ENCODE measurements at places on chromosomes 4 and X.
A peak's percentile ranks its signal among the peaks of the same experiment; 100 is the strongest.

GRCh38 chr4:184165291-184165690 is 52.4 kb downstream of the ENPP6 start:
- H3K4me3 ChIP-seq: no peak overlapping the region
- no peak overlapping the region for H3K27ac ChIP-seq
- peaks cover 57% of the 10 kb centered on the region for H3K27me3 ChIP-seq
- no peak for DNase-seq

DNA sequence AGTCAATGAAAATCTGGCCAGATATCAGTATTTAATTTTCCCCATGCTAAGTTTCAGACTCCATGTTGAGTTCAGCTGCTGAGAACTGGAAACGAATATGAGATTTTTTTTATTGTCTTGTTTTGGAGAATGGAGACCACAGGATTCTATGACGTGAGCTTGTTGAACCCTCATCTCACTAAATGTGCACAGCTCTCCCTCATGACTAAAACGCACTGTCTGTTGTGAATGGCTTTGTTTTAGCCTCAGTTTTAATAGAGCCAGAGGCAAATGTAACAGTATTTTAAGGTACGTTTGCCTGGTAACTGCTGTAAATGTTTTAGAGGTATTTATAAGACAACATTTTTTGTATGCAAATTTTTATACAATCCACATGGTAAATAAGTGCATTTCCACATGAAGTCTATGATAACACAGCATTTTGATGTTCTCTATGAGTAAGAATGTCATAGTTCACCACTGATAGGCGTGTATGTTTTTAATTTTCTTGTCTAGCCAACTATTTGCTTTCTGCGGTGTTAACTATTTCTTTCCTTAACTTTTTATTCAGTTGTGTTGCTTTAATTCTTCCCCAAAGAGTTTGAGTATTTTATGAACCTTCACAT is 1159.3 kb upstream of the TENM3 start:
- H3K27me3 ChIP-seq: no peaks in the 10 kb centered on the region
- H3K4me1 ChIP-seq: no peaks in the 10 kb centered on the region
- H3K36me3 ChIP-seq: no peaks in the 10 kb centered on the region
- no peak overlapping the region for H3K4me3 ChIP-seq
- H3K27ac ChIP-seq: no peak overlapping the region
- no peak for DNase-seq

DNA sequence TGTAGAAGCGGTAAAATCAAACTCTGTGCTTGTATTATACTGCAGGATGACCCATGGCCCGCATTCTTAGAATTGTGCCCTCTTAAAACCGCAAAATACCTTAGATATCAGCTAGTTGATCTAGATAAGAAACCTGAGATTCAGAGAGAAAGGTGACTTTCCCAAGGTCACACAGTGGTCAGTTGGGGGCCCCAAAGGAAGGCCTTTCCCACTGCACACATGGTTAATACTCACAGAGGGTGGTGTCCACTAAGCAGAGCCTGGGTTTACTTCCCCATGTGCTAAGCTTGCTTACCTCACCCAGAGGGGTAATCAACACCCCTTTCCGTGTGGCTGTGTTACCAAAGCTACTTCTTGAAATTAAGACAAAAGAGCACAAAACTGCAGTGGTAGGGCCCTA is 66.3 kb downstream of the RBM47 start:
- DNase-seq: no peak
- peaks cover 21% of the 10 kb centered on the region for H3K4me1 ChIP-seq
- H3K27me3 ChIP-seq: no peaks in the 10 kb centered on the region
- no peak overlapping the region for H3K4me3 ChIP-seq

DNA sequence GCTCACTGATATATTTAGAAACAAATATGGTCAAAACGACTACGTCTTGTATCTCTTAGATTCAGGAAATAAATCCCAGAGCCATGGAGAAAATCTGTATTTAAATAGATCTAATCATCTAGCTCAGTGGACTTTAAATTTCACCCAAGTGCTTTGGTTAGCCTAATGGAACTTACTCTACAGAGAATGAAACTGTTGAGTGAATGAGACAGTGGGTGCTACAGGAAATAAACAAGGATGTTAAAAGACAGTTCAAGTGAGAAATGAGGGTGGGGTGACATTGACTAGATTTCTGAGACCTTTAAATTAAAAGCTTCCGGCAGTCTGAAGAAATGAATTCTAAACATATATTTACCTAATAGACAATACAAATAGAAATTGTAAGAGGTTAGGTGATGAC is 2197.0 kb downstream of the ARAP2 start:
- H3K4me1 ChIP-seq: no peaks in the 10 kb centered on the region
- no peaks in the 10 kb centered on the region for H3K27me3 ChIP-seq
- H3K27ac ChIP-seq: no peak overlapping the region
- DNase-seq: no peak
- H3K4me3 ChIP-seq: no peak overlapping the region
- no peaks in the 10 kb centered on the region for H3K36me3 ChIP-seq

- no peak for DNase-seq
- peak overlapping the region; percentile 93 for H3K27ac ChIP-seq
- H3K27me3 ChIP-seq: no peaks in the 10 kb centered on the region
- H3K36me3 ChIP-seq: peaks cover 5% of the 10 kb centered on the region
- H3K4me1 ChIP-seq: peaks cover 69% of the 10 kb centered on the region
Measured at GRCh38 chrX:56813318-56813837, 84.3 kb downstream of the NBDY start.

DNA sequence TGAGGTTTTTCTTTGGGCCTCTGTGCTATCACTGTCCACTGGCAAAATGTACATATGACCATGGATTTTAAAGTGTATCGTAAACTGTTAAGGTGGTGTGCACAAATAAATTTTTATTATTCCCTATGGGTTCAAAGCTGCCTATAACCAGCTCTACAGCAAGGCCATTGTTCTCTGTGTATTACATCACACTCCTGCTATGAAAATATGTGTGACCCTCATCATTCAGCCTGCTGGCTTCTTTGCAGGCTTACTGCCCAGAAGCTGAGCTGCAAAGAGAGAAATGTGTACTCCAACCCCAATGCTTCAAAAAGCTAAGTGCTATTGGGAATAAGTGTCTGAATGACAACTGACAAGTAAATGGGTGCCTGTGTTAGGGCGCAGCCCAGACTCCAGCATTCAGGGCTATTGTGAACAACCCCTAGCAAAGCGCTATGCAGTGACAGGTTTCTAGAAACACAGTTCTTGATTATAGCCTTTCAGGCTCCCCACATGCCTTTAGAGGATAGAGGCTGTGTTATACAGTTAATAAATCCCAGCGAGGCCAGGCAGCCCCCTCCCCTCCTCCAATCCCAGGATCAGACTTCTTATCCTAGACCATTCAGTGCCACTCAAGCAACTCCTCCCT is 220.4 kb upstream of the RADX start:
- no peaks in the 10 kb centered on the region for H3K36me3 ChIP-seq
- H3K27me3 ChIP-seq: no peaks in the 10 kb centered on the region
- H3K4me1 ChIP-seq: no peaks in the 10 kb centered on the region
- H3K27ac ChIP-seq: no peak overlapping the region

- peaks cover 8% of the 10 kb centered on the region for H3K4me1 ChIP-seq
- H3K27me3 ChIP-seq: no peaks in the 10 kb centered on the region
- DNase-seq: no peak
- H3K4me3 ChIP-seq: no peak overlapping the region
- no peak overlapping the region for H3K27ac ChIP-seq
Measured at GRCh38 chrX:22690116-22690515, 309.6 kb upstream of the DDX53 start.

- no peak for DNase-seq
- no peaks in the 10 kb centered on the region for H3K27me3 ChIP-seq
- peaks cover 2% of the 10 kb centered on the region for H3K4me1 ChIP-seq
- no peak overlapping the region for H3K4me3 ChIP-seq
- no peak overlapping the region for H3K27ac ChIP-seq
Measured at GRCh38 chrX:112819008-112819640, 21.5 kb downstream of the AMOT start.

- no peak overlapping the region for H3K4me3 ChIP-seq
- no peak for DNase-seq
- H3K27me3 ChIP-seq: no peaks in the 10 kb centered on the region
- no peak overlapping the region for H3K27ac ChIP-seq
Measured at GRCh38 chrX:10884246-10884645, 226.9 kb upstream of the HCCS start.

- no peaks in the 10 kb centered on the region for H3K27me3 ChIP-seq
- no peak overlapping the region for H3K4me3 ChIP-seq
- H3K4me1 ChIP-seq: peaks cover 17% of the 10 kb centered on the region
- H3K27ac ChIP-seq: no peak overlapping the region
Measured at GRCh38 chr4:82381661-82382296, 8.0 kb upstream of the HNRNPD start.

- H3K36me3 ChIP-seq: no peaks in the 10 kb centered on the region
- H3K27me3 ChIP-seq: no peaks in the 10 kb centered on the region
- no peaks in the 10 kb centered on the region for H3K4me1 ChIP-seq
- H3K4me3 ChIP-seq: no peak overlapping the region
Measured at GRCh38 chr4:168744021-168744420, 247.2 kb downstream of the PALLD start.

- no peak for DNase-seq
- no peak overlapping the region for H3K4me3 ChIP-seq
- H3K4me1 ChIP-seq: no peaks in the 10 kb centered on the region
- H3K27me3 ChIP-seq: no peaks in the 10 kb centered on the region
Measured at GRCh38 chr4:165768281-165768680, 104.8 kb upstream of the TLL1 start.

Data from activated B cell treated with CpG ODN at 0.5 μM for 24 hours (primary cell).